ENCODE measurements at places on chromosomes 5 and 9.
A peak's percentile ranks its signal among the peaks of the same experiment; 100 is the strongest.

GRCh38 chr9:134442486-134443173 is 116.4 kb downstream of the RXRA start:
- DNase-seq = no peak

DNA sequence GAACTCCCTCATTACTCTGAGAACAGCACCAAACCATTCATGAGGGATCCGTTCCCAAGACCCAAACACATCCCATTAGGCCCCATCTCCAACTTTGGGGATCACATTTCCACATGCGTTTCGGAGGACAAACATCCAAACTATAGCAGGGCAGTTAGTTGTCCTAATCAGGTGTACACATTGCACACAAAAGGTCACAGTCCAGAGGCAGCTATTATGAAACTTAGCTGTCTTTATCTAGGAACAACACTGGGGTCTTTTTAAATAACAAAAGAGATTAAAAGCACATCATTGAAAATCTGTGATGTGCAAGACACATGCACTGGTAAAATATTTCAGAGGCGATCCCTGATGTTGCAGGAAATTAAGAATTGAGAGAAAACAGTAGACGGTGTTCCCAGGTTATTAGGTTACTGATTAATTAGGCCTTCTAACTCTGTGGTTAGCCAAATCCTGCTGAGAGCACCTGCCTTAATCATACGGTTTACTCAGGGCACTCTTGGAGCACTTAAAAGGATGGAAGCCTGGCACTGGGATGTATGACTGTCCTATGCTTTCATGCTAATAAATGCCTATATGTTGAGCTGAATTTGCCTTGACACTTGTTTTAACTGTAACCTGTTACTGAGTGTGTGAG is 1574.5 kb upstream of the WWC1 start:
- no peak for DNase-seq

GRCh38 chr9:119810645-119811429 is 441.6 kb upstream of the BRINP1 start:
- DNase-seq = no peak

DNA sequence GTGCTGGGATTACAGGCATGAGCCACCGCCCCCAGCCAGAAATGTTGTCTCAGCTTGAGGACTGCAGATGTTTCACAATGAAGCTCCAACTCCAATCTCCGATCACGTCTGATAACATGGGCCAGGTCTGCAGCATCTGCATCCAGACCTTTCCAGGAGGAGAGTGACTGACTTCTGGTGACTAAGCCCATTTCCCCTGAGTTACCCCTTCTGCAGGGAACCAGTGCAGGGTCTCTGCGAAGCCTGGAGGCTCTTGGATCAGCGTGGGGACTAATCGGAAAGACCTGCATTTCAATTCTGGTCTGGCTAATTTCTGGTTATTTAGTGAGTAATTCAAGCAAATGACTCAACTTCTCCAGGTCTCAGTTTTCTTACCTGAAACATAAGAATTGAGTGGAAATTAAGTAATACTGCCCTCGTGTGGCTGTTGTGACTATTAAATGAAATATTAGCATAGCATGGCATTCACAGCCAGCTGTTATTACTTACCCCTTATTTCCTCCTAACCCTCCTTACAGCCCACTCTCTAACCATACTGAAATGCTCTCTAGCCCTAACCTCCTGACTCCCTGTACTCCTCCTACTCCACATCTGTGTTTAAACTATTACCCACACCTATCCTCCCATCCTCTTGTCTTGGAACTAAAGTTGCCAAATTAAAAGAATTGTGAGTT is 2.2 kb upstream of the GNPDA1 start:
- DNase-seq = peak; percentile 77

Data from OCI-M1 (cell line).